Fibroblast of skin of right biceps (primary cell): ENCODE measurements at places on chromosomes 6 and 20.

- no peak for DNase-seq
Observed at GRCh38 chr6:31705931-31706330, 735 bp upstream of the LY6G6F start.

- no peak for DNase-seq
Observed at GRCh38 chr6:165900970-165901369, 237.9 kb upstream of the PDE10A start.

- no peak for DNase-seq
Observed at GRCh38 chr6:1491591-1492319, 102.4 kb downstream of the FOXF2 start.

DNA sequence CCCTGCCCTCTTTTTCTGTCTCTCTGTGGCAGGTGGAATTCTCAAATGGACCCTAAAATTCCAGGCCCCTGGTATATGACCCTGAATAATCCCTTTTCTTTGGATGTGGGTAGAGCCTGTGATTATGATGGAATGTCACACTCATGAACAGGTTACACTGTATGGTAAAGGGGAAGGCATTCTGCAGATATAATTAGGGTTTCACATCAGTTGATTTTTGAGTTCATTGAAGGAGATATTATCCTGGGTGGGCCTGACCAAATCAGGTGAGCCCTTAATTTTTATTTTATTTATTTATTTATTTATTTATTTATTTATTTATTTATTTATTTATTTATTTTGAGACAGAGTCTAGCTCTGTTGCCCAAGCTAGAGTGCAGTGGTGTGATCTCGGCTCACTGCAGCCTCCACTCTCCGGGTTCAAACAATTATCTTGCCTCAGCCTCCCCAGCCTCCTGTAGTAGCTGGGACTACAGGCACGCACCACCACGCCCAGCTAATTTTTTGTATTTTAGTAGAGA is 13.7 kb upstream of the STMND1 start:
- DNase-seq: no peak

DNA sequence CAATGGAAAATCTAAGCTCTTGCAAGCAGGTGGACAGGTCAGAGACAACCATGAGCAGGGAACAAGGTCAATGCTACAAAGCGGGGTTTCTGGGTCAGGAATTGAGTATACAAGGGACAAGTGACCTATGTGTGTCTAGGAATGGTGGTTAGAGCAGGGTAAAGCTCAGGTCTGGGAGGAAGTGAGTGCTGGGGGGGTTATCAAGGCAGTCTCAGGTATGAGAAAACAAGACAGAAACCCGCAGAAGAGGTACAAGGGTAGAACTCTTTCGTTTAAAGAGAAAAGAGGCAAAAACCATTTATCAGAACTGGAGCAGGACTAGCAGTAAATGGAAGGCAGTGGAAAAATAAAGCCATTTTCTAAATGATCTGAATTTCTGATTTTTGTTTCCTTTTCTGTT is 298.4 kb downstream of the ALDH8A1 start:
- no peak for DNase-seq

DNA sequence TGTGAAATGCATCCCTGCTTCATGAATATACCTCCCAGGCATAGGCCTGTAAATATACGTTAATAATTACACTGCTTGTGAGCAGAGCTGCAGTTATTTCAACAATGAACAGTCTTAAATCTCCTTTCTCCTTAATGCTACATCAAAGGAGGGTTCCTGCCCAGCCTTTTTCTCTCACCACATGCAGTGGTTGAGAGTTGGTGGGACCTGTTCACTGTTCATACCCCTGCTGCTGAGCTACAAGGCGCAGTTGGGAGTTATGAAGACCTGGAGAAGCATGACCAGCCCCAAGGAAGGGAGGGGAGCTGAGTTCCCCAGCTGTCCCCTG is 111.9 kb upstream of the FOXQ1 start:
- DNase-seq: no peak

- DNase-seq: no peak
Observed at GRCh38 chr6:30862156-30862875, 22.0 kb upstream of the DDR1 start.

- no peak for DNase-seq
Observed at GRCh38 chr6:139547804-139548203, 173.4 kb upstream of the CITED2 start.

GRCh38 chr20:23461180-23461579 is 8.5 kb upstream of the CST11 start:
- DNase-seq: peak; percentile 12

- DNase-seq: no peak
Observed at GRCh38 chr6:103175056-103175455, 1684.7 kb downstream of the HACE1 start.

DNA sequence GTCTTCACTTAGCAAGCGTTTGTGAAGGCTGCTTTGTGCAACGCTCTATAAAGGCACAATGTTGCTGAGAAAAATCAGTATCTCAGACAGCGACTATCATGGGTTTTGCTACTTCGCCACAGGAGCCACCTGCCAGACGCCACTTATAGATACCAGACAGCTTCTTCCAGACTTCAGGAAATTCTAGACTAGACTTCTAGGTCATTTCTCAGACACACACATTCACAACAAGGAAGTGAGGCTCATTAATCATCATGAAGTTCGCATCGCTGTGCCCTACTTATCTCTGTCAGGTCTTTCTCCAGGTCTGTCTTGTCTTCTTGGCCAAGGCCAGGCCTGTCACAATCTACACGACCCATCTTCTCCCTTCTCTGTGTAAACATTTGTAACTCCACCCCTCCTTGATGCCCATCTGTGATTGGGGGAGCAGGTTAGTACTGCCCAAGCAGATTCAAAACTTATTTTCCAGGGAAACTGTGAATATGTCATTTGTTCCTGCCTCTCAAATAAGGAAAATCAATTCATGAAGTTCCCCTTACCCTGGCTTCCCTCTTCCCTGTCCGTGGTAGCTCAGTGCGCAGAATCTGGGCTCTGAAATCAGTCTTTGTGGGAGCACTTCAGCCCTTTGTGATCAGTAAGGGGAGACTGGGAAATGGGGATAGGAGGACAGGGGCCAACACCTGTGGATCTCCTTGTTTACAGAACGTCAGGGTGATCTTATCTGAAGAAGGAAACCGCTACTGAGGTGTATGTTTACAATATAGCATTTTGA is 115.5 kb downstream of the TNFAIP3 start:
- DNase-seq: no peak

- no peak for DNase-seq
Observed at GRCh38 chr20:56467968-56468315, 485 bp upstream of the RTF2 start.

- DNase-seq: no peak
Observed at GRCh38 chr20:54107600-54108325, 37.4 kb upstream of the BCAS1 start.

DNA sequence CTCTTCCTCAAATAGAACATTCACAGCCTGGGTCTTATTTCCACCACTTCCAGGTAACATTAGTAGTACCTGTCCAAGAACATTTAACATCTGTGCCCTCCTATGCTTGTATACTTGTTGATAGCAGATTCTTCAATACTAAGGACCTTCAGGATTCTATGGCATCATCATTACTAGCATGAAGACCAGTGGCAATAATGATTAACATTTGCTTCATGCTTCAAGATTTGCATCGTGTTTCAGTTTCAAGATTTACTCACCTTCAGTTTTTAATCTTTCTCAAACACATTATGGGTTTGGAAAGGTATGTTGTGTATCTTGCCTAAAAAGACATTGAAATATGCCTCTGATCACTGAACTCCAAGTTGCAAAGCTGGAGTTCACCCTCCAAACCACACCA is 412.8 kb upstream of the NRSN1 start:
- no peak for DNase-seq

GRCh38 chr20:37885593-37886503 is 17.1 kb upstream of the VSTM2L start:
- no peak for DNase-seq

- no peak for DNase-seq
Observed at GRCh38 chr6:163728442-163729126, 314.1 kb downstream of the QKI start.

- DNase-seq: no peak
Observed at GRCh38 chr20:20321134-20321533, 46.8 kb upstream of the INSM1 start.

DNA sequence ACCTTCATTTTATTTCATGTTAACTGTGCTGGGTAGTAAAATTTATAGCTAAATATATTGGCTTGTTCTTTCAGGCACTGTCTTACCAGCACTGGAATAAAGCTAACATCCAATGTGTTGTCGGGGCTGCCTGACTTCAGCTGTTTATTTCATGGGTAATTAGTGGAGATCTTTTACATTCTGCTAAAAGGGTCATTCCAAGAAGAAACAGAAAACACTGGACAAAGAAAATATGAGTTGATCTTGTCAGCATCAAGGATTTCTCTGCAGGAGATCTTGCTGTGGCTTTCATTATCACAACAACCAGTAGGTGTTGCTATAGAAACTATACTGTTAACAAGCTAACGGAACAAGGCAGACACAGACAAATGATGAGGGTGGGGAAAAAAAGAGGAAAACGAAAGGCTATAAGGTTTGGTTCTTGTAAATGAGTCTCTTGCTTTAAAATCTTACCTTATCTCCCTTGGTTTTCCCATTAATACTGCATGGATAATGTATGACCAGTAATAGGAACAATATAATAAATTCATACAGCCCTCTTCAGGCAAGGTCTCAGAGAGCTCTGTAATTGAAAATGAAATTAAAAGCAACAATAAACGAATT is 206.8 kb downstream of the SIM1 start:
- DNase-seq: peak; percentile 77

GRCh38 chr20:62676976-62677375 is 31.7 kb upstream of the NTSR1 start:
- no peak for DNase-seq

DNA sequence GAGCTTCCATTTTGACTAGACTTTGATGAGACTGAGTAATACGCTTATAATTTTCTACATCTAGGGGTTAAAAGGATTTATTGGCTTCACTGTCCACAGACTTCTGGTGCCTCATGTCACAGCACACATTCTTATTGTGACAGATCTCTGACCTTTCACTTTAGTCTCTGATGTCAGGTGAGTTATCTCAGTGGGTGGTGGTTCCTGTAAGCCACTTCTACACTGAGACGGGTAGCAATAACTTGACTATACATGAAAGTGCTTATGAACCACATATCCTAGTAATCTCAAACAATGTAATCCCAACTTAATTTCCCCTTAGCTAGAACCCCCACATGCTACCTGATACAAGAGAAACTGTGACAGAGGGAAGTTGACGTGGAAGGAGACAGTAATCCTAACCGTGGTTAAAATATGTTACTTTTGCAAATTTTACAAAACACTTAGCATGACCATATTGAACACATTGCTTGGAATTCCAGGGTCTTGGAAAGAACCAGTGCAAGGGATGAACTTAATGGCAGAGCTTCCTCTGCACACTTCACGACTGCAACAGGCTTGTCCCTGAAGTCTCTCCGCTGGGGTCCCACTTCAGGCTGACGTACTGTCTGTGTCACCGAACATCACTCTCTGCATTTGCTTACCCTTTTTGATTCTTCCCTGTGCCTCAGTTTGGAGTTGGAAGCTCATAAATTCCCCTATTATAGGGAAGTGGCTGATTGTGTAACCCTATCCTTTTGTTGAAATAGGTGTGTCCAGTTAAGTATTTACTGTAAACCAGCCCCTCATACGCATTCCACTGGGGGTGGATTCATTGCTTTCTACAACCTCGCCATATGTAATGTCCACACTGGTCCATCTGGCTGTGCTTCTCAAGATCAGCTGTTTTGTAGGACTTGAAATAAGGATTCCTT is 6.4 kb upstream of the TRIM40 start:
- DNase-seq: no peak

- no peak for DNase-seq
Observed at GRCh38 chr20:38402816-38403215, 32.3 kb downstream of the SNHG17 start.

DNA sequence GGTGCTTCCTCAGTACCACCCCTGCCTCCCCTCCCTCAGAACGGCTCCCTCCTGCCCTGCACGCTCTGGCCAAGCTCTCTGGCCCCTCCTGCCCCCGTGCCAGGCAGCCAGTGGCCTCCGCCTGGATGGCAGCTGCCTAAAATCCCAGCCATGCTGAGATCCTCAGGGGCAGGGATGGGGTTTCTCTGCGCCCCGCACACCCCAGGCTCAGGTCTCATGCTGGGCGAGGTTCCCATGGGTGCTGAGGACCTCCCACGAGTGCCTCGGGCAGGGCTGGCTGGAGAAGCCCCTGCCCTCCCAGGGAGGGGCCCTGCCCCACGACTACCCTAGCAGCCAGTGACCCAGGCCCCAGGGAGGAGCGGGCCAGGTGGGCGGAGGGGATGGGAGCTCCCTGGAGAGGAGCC is 2.7 kb downstream of the PTK6 start:
- no peak for DNase-seq

DNA sequence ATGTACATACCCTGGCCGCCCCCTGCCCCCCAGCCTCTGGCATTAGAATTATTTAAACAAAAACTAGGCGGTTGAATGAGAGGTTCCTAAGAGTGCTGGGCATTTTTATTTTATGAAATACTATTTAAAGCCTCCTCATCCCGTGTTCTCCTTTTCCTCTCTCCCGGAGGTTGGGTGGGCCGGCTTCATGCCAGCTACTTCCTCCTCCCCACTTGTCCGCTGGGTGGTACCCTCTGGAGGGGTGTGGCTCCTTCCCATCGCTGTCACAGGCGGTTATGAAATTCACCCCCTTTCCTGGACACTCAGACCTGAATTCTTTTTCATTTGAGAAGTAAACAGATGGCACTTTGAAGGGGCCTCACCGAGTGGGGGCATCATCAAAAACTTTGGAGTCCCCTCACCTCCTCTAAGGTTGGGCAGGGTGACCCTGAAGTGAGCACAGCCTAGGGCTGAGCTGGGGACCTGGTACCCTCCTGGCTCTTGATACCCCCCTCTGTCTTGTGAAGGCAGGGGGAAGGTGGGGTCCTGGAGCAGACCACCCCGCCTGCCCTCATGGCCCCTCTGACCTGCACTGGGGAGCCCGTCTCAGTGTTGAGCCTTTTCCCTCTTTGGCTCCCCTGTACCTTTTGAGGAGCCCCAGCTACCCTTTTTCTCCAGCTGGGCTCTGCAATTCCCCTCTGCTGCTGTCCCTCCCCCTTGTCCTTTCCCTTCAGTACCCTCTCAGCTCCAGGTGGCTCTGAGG is 7.6 kb downstream of the CDKN1A start:
- DNase-seq: no peak

DNA sequence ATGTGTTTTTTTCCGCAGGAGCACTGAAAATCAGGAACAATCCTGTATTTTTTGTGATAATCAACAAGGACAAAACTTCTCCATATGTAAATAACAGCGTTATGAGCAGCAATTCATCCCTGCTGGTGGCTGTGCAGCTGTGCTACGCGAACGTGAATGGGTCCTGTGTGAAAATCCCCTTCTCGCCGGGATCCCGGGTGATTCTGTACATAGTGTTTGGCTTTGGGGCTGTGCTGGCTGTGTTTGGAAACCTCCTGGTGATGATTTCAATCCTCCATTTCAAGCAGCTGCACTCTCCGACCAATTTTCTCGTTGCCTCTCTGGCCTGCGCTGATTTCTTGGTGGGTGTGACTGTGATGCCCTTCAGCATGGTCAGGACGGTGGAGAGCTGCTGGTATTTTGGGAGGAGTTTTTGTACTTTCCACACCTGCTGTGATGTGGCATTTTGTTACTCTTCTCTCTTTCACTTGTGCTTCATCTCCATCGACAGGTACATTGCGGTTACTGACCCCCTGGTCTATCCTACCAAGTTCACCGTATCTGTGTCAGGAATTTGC is at the start of gene TAAR6:
TSS of gene TAAR6 (plus strand) at position 102 of the 557 bp plus-strand sequence. CDS start at position 102, 0 bp downstream.
- no peak for DNase-seq
